ENCODE measurements at places on chromosomes 1 and 21. TPM values are rescaled to one million over a fixed set of nuclear protein-coding genes. Genes with fewer than 3 reads are reported as not detected.
A peak's percentile ranks its signal among the peaks of the same experiment; 100 is the strongest.

DNA sequence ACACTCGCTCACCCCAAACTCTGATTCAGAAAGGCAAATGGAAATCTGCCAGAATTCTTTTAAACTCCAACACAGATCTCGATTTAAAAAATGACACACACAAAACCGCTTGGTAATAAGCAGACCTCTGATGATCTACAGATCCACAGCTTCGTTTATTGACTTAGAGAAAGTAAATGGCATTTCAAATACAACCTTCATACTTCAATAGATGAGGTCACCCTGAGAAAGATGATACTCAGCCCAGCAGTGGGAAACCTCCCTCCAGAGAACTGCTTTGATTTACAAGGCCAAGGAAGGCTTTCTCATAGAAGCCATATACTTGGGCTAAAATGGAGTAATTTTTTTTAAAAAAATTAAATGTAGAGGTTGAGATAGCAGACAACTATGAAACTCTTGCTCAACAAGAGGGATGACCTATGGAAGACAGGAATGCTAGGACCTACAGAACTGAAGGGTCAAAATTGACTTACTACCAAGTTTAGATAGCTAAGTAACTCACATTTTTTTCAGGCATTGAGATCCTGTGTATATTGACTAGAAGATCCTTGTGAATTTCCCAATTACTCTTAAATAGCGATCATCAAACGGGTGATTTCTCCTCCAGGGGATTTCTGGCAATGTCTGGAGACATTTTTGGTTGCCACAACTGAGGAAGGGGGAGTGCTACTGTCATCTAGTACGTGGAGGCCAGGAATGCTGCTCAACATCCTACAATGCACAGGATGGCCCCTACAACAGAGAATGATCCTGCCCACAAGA lies 143.9 kb downstream of the CLIC6 start:
- H3K4me1 ChIP-seq: no peaks in the 10 kb centered on the region
- DNase-seq: no peak
- no peak overlapping the region for H3K4me3 ChIP-seq
- no peaks in the 10 kb centered on the region for H3K36me3 ChIP-seq

DNA sequence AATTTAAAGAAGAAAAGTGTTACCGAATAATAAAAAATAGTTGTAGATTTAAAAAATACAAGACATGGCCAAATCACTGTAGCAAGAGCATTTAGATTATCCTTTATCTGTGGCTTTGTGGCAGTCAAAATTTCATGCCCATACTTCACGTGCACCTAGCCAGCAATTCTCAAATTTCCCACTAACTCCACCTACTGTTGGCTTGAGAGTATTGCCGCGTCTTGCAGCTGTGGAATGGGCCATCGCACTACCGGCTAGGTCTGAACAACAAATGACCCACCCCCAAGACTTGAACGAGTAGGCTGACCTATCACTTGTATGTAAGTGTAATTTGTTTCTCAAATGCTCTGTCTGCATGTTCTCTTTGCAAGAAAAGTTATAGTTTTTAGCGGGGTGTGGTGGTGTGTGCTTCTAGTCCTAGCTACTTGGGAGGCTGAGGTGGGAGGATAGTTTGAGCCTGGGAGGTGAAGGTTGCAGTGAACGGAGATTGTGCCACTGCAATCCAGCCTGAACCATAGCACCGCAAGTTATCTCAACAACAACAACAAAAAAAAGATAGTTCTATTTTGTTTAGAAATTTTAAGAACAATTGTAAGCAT lies 4.1 kb downstream of the KRTAP13-4 start:
- H3K27ac ChIP-seq: no peak overlapping the region
- no peaks in the 10 kb centered on the region for H3K4me1 ChIP-seq
- H3K27me3 ChIP-seq: no peaks in the 10 kb centered on the region
- no peaks in the 10 kb centered on the region for H3K36me3 ChIP-seq
- no peak for DNase-seq

DNA sequence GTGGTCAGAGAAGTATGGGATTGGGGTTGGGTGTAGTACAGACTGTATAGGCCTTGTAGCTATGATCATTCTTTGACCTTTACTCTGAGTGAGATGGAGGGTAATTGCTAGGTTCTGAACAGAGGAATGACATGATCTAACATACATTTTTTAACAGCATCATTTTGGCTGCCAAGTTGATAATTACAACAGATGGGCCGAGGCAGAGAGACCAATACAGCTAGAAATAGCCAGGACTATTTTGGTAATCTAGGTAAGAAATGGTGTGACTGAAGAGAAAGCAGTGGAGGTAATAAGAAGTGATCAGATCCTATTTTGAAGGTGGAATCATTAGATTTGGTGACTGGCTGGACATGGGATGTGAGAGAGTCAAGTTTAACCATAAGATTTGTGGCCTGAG lies 43.5 kb downstream of the RPAP2 start:
- no peaks in the 10 kb centered on the region for H3K4me1 ChIP-seq
- no peak overlapping the region for H3K4me3 ChIP-seq
- H3K36me3 ChIP-seq: peaks cover 38% of the 10 kb centered on the region

DNA sequence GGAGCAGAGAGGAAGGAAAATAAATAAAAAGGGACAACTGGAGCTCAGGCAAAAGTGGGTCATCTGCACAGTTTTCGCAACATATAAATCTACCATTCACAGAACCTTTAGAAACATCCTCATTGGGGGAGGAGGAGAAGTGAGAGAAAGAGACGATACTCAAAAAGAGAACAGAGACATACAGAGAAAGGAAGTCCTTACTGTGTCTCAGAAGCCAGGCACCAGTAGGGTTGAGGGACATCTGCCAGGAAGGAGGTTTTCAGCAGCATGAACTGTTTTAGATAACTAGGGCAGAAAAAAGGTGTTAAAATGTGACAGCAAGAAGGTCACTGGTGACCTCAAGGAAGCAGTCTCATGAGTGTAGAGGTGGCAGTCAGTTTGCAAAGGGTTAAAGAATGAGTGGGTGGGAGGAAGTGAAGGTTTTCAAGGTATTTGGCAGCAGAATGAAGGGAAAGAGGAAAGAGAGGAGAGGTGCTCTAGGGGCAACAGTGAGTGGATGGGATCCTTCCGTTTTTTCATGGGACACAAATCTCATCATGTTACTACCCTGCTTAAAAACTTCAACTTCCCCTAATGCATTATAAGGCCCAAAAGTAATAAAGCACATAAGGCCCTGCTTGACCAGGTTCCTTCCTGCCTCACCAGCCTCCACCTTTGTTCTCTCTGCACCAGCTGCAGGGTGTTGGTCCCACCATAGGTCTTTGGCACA lies 9.5 kb downstream of the JAK1 start:
- no peak for DNase-seq
- no peaks in the 10 kb centered on the region for H3K27me3 ChIP-seq
- H3K27ac ChIP-seq: peak overlapping the region; percentile 23
- H3K36me3 ChIP-seq: no peaks in the 10 kb centered on the region
- H3K4me3 ChIP-seq: no peak overlapping the region
- H3K4me1 ChIP-seq: peaks cover 41% of the 10 kb centered on the region

- no peaks in the 10 kb centered on the region for H3K4me1 ChIP-seq
- no peaks in the 10 kb centered on the region for H3K36me3 ChIP-seq
- H3K4me3 ChIP-seq: no peak overlapping the region
- H3K27me3 ChIP-seq: no peaks in the 10 kb centered on the region
Observed at GRCh38 chr21:32065654-32066053, 192.8 kb downstream of the HUNK start.

GRCh38 chr1:246703581-246703980 lies 20.6 kb upstream of the SCCPDH start:
- H3K27ac ChIP-seq: no peak overlapping the region
- H3K4me3 ChIP-seq: no peak overlapping the region
- H3K27me3 ChIP-seq: no peaks in the 10 kb centered on the region
- H3K4me1 ChIP-seq: no peaks in the 10 kb centered on the region
- no peak for DNase-seq

GRCh38 chr21:44414291-44415072 lies 40.8 kb upstream of the LRRC3 start:
- H3K4me1 ChIP-seq: no peaks in the 10 kb centered on the region
- no peaks in the 10 kb centered on the region for H3K36me3 ChIP-seq
- DNase-seq: peak; percentile 52
- no peak overlapping the region for H3K27ac ChIP-seq
- no peak overlapping the region for H3K4me3 ChIP-seq

- DNase-seq: no peak
- H3K36me3 ChIP-seq: no peaks in the 10 kb centered on the region
- H3K27ac ChIP-seq: no peak overlapping the region
- peaks cover 40% of the 10 kb centered on the region for H3K4me1 ChIP-seq
Observed at GRCh38 chr1:85406081-85406480, 58.9 kb downstream of the DDAH1 start.

DNA sequence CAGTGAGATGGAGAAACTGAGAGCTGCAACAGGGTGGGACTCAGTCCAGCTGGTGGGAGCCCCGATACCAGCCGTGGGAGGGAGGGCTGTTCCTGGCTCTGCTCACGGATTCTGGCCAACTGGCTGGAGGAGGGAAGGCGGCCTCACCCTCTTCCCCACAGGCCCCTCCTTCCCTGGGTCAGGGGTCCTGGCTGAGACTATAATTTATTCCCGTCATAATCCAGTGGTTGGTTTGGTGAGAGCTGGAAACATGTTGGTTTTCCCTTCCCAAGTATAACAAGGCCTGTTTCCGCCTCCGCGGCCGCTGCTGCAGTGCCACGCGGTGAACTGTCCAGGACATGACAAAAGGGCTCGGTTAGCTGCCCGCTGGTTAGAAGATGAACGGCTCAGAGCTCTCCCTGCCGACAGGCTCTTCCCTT lies 10.0 kb downstream of the PTPRF start:
- peak overlapping the region; percentile 84 for H3K27ac ChIP-seq
- H3K4me1 ChIP-seq: peaks cover 67% of the 10 kb centered on the region
- no peaks in the 10 kb centered on the region for H3K27me3 ChIP-seq
- DNase-seq: no peak
- H3K4me3 ChIP-seq: no peak overlapping the region

- no peaks in the 10 kb centered on the region for H3K27me3 ChIP-seq
- H3K27ac ChIP-seq: peak within 1 kb of the TSS; percentile 99
- peaks cover 43% of the 10 kb centered on the region for H3K4me1 ChIP-seq
- peak; percentile 89 for DNase-seq
- peak within 1 kb of the TSS; percentile 82 for H3K4me3 ChIP-seq
Observed at GRCh38 chr1:167936930-167937708, at the start of gene MPC2. MPC2 (minus strand) TSS chr1:167937072; CDS start chr1:167935841, 1,231 bp downstream.

- H3K4me1 ChIP-seq: peaks cover 18% of the 10 kb centered on the region
- DNase-seq: no peak
- no peaks in the 10 kb centered on the region for H3K27me3 ChIP-seq
- no peak overlapping the region for H3K27ac ChIP-seq
- no peak overlapping the region for H3K4me3 ChIP-seq
Observed at GRCh38 chr1:32339363-32339978, 3.4 kb upstream of the MARCKSL1 start.

- no peak overlapping the region for H3K27ac ChIP-seq
- H3K27me3 ChIP-seq: no peaks in the 10 kb centered on the region
- no peaks in the 10 kb centered on the region for H3K36me3 ChIP-seq
- H3K4me1 ChIP-seq: no peaks in the 10 kb centered on the region
- peak; percentile 39 for DNase-seq
Observed at GRCh38 chr1:47679826-47680225, 242.0 kb downstream of the FOXD2 start.

DNA sequence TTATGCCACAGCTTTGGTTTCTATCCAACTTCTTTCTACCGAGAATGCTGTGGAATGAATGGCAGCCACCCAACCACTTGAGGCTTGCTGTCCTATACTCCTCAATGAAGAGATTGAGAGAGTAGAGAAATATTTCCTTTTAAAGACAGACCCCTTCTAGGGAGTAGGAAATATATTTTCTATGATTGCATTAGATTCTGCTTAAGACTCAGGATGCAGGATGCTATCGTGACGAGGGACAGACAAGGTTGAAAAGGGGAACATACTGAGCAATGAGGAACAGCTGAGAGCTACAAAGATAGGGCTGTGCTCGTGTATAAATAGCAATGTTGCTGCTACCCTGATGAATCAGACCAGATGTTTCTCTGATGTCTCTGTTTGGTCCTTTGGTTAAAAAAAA lies 7.1 kb upstream of the RASAL2 start:
- H3K27me3 ChIP-seq: no peaks in the 10 kb centered on the region
- no peak overlapping the region for H3K4me3 ChIP-seq
- peaks cover 11% of the 10 kb centered on the region for H3K4me1 ChIP-seq
- no peak overlapping the region for H3K27ac ChIP-seq
- no peaks in the 10 kb centered on the region for H3K36me3 ChIP-seq

DNA sequence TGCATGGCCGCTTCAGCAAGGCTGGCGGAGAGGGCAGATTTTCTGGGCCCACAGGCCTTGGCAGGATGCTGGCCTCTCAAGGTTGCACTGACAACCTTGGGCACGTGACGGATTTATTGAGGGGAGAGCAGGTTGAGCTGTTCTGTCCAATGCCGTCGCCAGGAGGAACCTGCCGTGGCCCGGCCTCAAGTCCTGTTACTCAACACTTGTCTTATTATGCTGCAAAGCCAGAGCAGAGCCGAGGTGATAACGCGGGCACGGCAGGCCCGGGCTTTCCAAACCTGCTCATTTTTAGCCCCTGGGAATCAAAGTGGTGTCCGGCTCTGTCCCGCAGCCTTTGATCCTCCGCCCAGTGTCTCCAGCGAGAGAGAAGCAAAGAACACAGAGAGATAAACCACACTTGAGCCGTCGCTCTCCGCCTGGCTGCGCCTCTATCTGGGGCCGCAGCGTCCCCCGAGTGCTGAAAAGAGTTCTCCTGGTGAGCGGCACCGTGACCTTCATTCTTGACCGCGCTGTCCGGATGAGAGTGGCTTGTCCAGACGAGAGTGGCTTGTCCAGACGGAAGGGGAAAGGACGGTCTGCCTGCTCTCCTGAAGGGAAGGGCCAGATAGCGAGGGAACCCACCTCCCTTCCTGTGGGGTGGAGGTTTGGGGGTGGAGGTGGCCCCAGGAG lies 162.3 kb upstream of the ARHGEF16 start:
- H3K4me1 ChIP-seq: no peaks in the 10 kb centered on the region
- H3K27me3 ChIP-seq: peaks cover 11% of the 10 kb centered on the region
- DNase-seq: no peak
- H3K27ac ChIP-seq: no peak overlapping the region

- no peak for DNase-seq
- peaks cover 13% of the 10 kb centered on the region for H3K4me1 ChIP-seq
- no peaks in the 10 kb centered on the region for H3K27me3 ChIP-seq
- H3K27ac ChIP-seq: peak overlapping the region; percentile 44
- H3K36me3 ChIP-seq: no peaks in the 10 kb centered on the region
Observed at GRCh38 chr1:77513839-77514763, 168.4 kb downstream of the ZZZ3 start.

DNA sequence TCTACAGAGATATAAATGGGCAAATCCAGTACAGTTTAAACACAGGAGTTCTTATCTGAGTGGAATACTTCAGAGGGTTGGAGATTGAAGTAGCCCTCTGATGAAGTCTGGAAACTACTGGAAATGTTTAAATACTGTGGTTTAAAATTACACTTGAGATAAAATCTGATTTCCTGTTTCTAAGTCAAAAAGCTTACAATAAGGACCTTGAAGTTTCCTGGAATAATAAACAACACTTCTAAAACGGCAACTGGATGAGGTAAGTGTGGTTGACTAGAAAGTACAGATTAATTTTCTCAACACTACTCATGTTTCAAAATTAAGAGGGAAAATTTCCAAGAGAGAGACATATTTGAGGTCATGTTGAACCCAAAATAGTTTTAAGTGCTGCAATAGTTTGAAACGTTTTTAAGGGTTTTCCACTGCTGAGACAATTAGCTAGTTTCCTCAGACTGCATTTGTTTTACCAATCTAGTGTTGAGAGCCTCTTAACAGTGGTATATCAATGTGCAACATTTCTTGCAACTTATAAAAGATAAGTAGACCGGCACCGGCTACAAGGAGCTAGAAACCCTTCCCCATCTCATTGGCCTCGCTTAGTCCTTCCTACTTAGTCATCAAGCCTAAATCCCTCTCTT lies 27.4 kb downstream of the KCNA3 start:
- no peak for DNase-seq
- no peak overlapping the region for H3K27ac ChIP-seq
- H3K27me3 ChIP-seq: no peaks in the 10 kb centered on the region

The OR2L13 gene
- total RNA-seq: not detected

The MAEL gene
- total RNA-seq: 0.33 TPM

The SEMA4A gene
- total RNA-seq: 1.9 TPM

The WDR64 gene
- total RNA-seq: not detected

The DISP3 gene
- total RNA-seq: 0.28 TPM

The DPT gene
- 519 TPM for total RNA-seq

The FAM72B gene
- total RNA-seq: 0.83 TPM

The SPRR2E gene
- total RNA-seq: not detected
